Cerebellar cortex (tissue), 1 donor: ENCODE measurements at places on chromosomes 4 and X.

GRCh38 chr4:20305976-20306375 lies 54.3 kb downstream of the SLIT2 start:
- DNase-seq = no peak

- no peak for DNase-seq
These were observed 5.7 kb downstream of the IL15 start for GRCh38 chr4:141642063-141642462.

GRCh38 chr4:53476232-53477037 lies 99.0 kb downstream of the FIP1L1 start:
- no peak for DNase-seq

DNA sequence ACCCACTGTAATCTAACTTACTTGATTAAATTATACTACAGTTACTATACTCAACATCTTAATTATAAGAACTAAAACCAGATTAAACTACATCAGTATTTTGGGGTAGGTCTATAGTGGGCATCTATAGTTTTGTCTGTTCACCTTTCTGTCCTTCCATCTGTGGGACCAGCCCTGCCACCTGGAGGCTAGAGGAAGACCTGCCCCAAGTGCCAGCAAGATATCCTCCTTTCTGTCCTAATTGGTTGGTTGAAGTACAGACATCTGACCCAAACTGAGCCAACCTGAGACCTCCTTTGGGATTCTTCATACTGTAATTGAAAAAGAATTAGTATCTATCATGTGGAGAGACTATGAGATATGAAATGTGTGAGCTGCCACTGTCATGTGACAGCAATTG lies 172.2 kb upstream of the TLL1 start:
- DNase-seq = no peak

- no peak for DNase-seq
These were observed 44.2 kb upstream of the TMEM131L start for GRCh38 chr4:153421941-153422340.

GRCh38 chr4:1736812-1737211 lies 15.5 kb downstream of the TACC3 start:
- DNase-seq = no peak

- DNase-seq = peak; percentile 17
These were observed 25.1 kb upstream of the FAM156A start for GRCh38 chrX:52983321-52984000.

DNA sequence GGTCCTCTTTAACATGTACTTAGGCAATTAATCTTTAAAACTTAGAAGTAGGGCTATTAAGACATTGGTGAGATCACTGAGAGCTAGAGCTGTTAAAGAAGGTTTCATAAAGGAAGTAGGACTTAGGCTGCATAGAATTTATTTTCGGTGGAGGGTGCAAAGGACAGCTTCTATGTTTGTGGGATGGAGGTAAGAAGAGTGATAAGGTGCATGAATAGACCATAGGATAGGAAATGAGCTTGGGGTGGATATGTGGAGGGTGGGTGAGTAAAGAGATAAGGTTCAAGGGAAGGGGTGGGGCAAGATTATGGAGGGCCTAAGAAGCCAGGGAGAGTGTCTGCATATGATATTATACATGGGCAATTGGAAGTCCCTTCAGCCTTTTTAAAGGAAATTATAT lies 15.9 kb downstream of the RTL9 start:
- DNase-seq = no peak

GRCh38 chr4:116665716-116666115 lies 419.7 kb downstream of the TRAM1L1 start:
- DNase-seq = no peak

- peak; percentile 77 for DNase-seq
These were observed 2.3 kb downstream of the CLCN4 start for GRCh38 chrX:10159145-10159468.
